Naive thymus-derived CD4-positive, alpha-beta T cell (primary cell): ENCODE measurements at places on chromosomes 11 and 22.

GRCh38 chr11:128886406-128887124 is 4.6 kb upstream of the KCNJ5 start:
- DNase-seq = no peak
- H3K4me1 ChIP-seq = no peaks in the 10 kb centered on the region
- no peak overlapping the region for H3K27ac ChIP-seq
- peaks cover 15% of the 10 kb centered on the region for H3K27me3 ChIP-seq
- H3K4me3 ChIP-seq = no peak overlapping the region

GRCh38 chr22:41487037-41487935 is 18.4 kb downstream of the ACO2 start:
- peaks cover 8% of the 10 kb centered on the region for H3K36me3 ChIP-seq
- H3K27me3 ChIP-seq = no peaks in the 10 kb centered on the region
- no peak overlapping the region for H3K4me3 ChIP-seq
- H3K4me1 ChIP-seq = no peaks in the 10 kb centered on the region
- DNase-seq = no peak

DNA sequence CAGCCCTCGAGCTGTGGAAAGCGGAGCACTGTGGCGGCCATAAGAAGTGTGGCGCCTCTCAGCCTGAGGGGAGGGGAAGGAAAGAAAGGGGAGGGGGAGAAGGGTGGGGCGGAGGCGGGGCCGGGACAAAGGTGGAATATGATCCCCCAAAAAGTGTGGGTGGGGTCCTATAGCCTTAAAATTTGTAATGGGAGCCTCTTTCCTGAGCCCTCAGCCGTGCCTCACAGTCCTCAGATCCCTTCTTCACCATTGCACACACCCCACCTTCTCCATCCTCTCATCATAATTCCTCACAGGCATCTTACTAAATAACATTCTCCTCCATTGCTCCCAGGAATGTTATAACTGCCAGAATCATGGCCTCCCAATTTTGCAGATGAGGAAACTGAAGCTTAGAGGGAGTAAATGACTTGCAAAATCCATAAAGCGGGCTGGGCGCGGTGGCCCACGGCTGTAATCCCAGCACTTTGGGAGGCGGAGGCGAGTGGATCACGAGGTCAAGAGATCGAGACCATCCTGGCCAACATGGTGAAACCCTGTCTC is 600 bp upstream of the RAB6A start:
- H3K36me3 ChIP-seq = no peaks in the 10 kb centered on the region
- H3K27me3 ChIP-seq = no peaks in the 10 kb centered on the region
- peaks cover 14% of the 10 kb centered on the region for H3K4me1 ChIP-seq
- peak overlapping the region; percentile 87 for H3K4me3 ChIP-seq

DNA sequence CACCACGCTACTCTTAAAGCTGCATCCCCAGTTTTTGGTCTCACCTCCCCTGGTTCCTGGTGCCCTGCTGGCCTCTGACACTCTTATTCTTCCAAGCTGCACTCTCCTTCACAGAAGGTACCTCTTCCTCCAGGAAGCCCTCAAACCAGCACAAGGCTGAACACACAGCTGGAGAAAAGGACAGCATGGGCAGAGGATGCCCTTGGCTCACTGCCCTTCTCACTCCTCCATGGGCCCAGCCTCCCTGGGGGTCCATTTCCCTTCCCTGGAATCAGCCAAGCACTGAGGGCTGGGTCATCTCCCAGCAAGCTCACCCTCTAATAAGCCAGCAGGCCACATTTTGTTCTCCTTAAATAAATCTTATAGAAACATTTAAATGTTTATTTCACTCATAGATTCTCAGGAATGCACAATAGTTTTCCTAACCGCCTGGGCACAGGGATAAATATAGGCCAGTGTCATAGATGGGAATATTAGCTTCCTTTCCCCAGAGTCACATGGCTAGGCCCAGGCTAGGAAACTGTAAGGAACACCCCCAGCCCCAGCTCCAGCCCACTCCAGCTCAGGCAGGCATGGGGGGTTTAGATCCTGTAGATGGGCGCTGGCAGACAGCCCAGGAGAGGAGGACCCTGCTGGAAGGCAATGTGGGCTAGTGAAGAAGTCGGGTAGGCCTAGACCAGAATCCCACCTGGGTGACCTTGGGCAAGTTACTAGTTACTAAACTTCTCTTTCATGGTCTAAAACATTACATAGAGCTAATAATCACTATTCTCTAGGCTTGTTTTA is 51.5 kb downstream of the IRAG1 start:
- H3K4me1 ChIP-seq = no peaks in the 10 kb centered on the region
- H3K4me3 ChIP-seq = no peak overlapping the region
- no peaks in the 10 kb centered on the region for H3K27me3 ChIP-seq
- no peak for DNase-seq
- no peak overlapping the region for H3K27ac ChIP-seq

DNA sequence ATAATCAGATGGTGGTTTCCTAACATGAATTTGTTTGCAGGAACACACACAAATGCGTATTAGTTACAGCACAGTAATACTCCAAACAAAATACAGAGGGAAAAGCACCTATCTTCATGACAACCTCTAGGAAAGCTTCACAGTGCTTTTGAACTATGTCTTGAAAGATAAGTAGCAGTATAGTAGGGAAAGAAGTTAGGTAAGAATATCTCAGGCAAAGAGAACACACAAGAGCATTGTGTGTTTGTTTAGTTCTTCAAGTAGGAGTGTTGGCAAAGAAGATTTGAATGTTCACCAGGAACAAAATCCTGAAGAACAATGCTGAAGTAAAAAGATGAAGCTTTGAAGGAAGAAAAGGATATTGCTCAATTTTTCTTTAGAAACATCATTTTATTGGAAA is 54.1 kb downstream of the ANO5 start:
- no peak overlapping the region for H3K4me3 ChIP-seq
- no peaks in the 10 kb centered on the region for H3K36me3 ChIP-seq
- H3K27me3 ChIP-seq = no peaks in the 10 kb centered on the region
- DNase-seq = no peak
- H3K4me1 ChIP-seq = no peaks in the 10 kb centered on the region
